Stimulated activated effector memory CD8-positive, alpha-beta T cell treated with anti-CD3 and anti-CD28 coated beads, Interleukin-12 subunit alpha, Interleukin-12 subunit beta, amount 100 ng/mL, for 72 hours (primary cell): ENCODE measurements at places on chromosomes 6 and 20.

GRCh38 chr6:105988321-105988720 lies 97.8 kb upstream of the PRDM1 start:
- DNase-seq = no peak

DNA sequence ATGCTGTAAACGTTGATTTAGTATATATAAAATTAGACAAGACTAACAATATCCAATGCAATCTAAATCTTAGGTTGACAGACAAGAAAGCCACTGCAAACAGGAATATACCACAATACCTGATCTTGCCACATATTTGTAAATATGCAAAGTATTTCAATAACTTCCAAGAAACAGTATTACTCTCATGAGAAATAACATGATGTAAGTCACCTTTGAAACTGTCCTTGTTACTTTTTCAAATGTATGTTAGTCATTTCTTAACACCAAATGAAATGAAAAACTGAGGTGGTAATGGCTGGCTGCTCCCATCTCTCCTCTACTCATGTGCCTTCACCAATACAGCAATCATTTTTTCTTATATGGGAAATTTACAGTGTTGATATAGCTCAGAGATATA lies 118.7 kb downstream of the ATG5 start:
- no peak for DNase-seq

- DNase-seq = no peak
Observed at GRCh38 chr20:36155629-36155971, 1.1 kb downstream of the EPB41L1 start.

- no peak for DNase-seq
Observed at GRCh38 chr6:31652925-31653724, 664 bp upstream of the BAG6 start.

- no peak for DNase-seq
Observed at GRCh38 chr6:37523412-37523811, 23.7 kb upstream of the CCDC167 start.

DNA sequence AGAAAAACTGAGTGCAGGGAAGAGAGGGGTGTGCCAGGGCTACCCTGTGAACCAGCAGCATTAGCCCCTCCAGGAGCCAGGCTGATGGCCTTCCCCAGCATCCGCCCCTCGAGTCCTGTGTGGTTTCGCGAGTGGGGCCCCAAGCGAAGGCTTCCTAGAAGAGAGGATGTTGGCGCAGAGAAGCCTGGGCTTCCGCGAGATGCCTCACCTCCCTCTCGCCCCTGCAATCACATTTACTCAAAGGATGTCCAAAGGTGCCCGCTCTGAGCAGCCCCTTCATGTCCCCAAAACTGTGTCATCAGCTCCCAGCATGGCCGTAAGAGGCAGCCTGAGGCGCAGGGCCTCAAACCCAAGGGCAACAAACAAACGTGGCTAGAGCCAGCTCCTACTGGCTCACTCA lies 111.7 kb downstream of the PREX1 start:
- peak; percentile 84 for DNase-seq

- DNase-seq = no peak
Observed at GRCh38 chr20:2116170-2116940, 14.7 kb downstream of the STK35 start.

GRCh38 chr6:112663698-112664097 lies 316.6 kb downstream of the RFPL4B start:
- DNase-seq = no peak

GRCh38 chr20:14446446-14446845 lies 109.0 kb upstream of the FLRT3 start:
- DNase-seq = no peak

DNA sequence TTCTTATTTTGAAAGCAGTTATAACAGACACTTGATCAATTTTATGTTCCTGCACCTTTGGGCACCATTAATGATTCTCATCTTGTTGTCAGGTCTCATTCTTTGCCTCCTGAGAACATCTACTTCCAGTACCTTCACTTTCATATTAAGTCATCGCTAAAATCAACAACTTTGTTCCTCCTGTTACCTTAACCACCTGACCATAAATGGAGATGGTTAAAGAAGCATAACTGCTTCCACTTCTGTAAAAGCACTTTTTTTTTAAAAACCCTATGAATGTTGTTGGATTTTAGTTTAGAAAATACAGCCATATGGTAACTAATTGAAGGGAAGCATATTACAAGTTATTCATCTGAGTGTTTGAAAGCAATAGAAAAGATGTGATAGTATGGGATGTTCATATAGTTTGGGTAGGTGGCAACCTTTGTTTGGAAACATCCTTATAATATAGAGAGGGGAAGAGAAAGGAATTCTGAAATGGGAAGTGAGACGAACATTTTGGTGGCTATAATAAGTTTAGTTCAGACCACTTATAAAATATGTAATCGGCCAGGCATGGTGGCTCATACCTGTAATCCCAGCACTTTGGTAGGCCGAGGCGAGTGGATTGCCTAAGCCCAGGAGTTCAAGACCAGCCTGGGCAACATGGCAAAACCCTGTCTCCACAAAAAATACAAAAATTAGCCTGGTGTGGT lies 53.9 kb downstream of the AFG1L start:
- DNase-seq = no peak

GRCh38 chr6:119312875-119313338 lies 36.7 kb downstream of the MAN1A1 start:
- no peak for DNase-seq

- DNase-seq = no peak
Observed at GRCh38 chr6:114276783-114277182, 66.0 kb downstream of the HS3ST5 start.

DNA sequence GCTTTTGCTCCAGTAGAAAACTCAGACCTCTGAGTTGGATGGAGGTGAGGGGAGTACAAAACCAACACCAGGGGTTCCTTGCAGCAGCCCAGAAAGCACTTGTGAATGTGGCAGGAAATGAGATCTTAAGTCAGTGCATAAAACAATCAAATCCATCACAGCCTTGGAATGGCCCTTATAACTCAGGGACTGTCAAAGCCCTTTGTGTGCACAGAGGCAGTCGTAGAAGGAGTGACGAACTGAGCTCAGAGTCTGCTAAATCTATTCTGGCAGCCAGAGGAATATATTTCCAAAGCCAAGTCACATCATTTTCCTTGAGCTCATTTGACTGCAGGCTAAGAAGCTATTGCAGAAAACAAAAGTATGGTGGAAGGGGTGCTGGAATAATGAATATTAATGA lies 676.6 kb downstream of the DHX35 start:
- no peak for DNase-seq

GRCh38 chr6:37624606-37625574 lies 72.8 kb downstream of the MDGA1 start:
- no peak for DNase-seq

DNA sequence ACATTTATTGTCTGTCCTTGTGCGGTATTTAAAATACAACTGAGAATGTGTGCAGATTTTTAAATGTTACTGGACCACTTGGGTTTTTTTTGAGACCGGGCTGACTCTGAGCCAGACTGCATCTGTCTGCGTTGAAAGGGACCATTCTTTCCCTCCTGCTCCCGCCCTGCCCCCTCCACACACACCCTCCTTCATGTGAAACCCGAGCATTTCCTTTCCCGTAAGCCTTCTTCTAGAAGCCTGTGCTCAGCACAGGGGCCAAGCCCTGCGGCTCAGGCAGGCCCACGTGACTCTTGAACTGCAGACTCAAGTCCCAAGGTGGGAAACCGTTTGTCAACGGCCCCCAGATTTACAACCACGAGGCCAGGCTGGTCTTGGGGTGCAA lies 82.7 kb upstream of the FOXC1 start:
- DNase-seq = peak; percentile 60

DNA sequence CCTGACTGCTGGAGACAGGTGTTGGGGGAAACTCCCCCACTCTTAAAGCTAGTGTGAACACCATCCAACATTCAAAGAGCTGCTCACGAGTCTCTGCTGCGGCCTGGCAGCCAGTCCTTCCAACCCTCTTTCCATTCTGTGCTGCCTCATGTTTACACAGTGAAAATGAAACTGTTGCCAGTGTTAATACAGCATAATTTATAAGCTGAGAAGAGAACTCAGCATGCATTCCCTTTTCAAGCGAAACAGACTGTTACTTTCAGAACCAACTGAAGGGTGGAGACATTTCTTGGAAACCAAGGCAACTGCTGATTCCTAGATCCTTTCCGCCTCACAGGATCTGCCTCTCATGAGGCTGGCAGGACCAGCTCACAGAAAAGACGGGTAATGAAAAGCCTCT lies 533.8 kb upstream of the ID4 start:
- no peak for DNase-seq

- DNase-seq = no peak
Observed at GRCh38 chr20:44137266-44137801, 49.7 kb downstream of the JPH2 start.

DNA sequence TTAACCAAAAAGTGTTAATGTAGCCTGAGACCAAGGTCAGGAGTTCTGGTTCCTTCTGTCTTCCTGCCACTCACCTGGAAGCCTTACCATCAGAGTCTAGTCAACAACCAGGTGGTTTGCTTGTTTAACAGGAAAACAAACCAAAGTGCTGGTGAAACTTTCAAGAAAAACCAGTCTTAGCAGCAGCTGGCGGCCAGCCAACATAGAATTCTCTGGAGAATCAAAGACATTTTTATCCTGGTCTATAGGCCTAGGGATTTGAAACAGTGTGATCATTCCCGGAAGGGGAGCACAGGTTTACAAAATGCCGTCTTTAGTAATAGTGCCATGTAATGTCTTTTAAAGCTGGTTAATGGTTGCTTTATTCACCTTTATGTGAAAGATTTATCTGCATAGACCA lies 146.6 kb upstream of the AKIRIN2 start:
- DNase-seq = no peak

- no peak for DNase-seq
Observed at GRCh38 chr6:106743612-106744011, 114.2 kb downstream of the QRSL1 start.

DNA sequence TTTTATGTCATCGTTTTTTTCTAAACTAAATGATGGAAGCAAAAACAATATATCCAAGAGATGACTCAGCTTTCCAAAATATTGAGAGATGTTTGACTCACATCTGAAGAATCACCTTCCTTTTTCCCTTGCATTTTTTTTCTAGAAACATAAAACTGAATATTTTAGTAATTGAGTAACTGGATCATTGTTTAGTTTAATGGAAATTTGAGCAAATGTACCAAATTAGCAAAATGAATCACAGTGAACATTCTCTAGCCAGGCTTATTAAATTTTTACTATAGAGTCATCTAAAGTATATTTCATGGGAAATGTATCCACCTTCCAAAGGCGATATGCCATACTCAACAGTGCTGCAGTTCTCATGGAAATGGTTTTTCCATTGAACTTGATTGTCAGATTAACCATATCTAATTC lies 145.5 kb downstream of the TENT5A start:
- no peak for DNase-seq

DNA sequence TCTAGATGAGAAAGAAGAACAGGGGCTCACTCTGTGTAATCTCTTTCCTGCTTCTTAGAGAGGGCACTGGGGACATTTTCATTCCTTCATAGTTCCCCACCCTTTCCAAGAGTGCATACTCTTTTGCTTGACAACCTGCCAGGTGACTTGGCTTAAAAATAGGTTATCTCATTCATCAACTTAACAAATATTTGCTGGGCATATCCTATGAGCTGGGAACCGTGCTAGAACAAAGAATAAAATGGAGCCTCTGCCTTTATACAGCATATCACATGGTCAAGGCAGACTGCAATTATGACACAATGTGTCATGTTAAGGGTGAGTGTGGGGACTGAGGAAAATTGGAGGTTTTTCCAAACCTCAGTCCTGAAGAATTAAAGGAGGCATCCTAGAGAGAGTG lies 209.8 kb upstream of the FOXA2 start:
- no peak for DNase-seq

GRCh38 chr20:48789781-48790472 lies 37.9 kb downstream of the PREX1 start:
- DNase-seq = no peak

DNA sequence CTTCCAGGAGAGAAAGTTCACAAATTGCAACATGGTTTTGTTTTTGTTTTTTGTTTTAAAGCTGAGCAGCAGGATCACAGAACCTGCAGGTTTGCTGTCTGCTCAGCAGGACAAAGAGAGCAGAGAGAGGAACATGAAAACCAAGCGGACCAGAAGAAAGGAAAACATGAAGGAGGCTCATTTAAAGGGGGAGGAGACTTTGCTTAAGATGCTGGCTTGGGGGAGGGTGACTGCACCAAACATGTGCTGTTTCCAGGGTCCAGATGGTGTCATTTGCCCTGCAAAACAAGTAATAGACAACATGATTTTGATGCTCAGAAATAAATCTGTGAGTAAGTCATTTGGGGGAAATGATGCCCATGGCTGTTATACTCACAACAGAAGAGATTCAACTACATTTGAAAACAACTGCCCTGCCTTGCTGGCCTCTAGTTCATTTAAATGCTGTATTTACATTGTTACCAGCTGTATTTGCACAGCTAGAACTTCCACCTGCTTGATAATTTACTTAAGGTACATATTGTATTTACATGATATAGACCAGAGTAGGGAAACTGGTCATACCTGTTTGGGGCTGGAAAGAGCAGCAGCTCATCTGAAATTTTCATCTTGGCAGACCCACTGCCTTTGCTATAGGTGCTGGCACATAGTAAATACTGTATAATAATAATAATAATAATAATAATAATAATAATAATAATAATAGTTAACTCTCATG lies 32.2 kb upstream of the CHD6 start:
- no peak for DNase-seq

DNA sequence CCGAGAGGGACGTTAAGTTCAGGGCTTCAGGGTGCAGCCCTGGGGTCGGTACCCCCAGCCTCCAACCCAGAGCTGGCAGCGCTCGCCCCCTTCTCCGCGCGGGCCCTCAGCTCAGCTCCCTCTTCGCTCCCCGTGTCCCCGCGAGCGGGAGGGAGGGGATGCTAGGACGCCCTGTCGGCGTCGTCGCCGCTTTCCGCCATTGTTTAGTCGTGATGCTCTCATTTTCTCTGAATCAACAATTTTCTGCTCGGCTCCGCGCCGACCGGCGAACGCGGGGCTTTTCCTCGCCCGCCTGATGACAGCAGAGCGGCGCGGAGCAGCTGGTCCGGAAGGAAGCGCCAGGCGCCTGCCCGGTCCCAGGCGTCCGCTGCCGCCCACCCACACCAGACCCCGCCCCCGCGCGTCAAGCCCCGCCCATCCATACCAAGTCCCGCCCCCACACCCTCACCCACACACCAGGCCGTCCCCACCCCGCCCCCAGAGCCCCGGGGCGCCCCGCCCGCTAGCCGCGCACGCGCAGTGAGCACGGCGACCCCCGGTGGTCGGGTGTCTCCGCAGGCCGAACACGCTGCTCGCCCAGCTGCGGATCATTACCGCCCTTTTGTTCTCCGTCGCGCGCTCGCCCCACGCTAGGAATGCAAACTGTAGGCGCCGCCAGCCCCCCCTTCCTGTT lies 50.1 kb upstream of the SLC32A1 start:
- peak; percentile 46 for DNase-seq

- DNase-seq = no peak
Observed at GRCh38 chr6:79515436-79515835, 21.8 kb downstream of the LCA5 start.

GRCh38 chr20:17142666-17143065 lies 84.2 kb upstream of the PCSK2 start:
- DNase-seq = no peak

DNA sequence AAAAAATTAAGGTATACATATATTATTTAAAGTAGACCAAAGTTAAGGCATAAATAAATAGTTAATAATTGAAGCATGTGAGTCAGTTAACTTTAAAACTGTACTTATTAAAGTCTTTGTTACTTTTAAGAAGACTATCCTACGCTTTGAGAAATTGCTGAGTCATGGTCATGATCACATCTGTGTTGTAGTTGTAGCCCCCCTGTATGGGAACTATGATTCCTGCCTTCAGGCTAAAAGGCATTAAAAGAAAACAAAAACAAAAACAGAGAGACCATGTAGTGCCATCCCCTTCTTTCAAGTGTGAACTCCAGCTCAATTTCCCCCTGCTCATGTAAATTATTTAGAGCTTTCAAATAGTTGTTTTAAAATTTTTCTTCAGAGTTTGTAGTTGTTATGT lies 123.4 kb downstream of the FLRT3 start:
- DNase-seq = no peak
